ENCODE measurements at places on chromosomes 1 and 21.

DNA sequence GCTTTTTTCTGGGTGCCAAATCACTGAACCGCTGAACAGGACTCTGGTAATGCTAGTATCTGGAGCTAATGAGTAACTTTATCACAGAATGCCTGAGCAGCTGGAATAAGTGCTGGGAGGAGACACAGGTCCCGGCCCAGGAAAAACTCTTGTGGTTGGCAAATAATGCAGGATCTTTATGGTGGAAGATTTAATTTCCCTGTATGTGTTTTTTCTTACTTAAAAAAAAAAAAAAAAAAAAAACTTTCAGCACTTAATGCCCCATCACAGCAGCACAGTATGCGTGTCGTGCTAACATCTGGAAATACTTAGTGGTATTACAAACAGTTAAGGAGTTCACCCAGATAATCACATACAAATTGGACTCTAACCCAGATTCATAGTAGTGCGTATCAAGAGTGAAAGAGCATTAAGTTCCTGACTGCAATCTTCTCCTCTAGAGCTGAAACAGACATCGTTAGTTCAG is 220.7 kb downstream of the TOMM20 start:
- no peak for DNase-seq

DNA sequence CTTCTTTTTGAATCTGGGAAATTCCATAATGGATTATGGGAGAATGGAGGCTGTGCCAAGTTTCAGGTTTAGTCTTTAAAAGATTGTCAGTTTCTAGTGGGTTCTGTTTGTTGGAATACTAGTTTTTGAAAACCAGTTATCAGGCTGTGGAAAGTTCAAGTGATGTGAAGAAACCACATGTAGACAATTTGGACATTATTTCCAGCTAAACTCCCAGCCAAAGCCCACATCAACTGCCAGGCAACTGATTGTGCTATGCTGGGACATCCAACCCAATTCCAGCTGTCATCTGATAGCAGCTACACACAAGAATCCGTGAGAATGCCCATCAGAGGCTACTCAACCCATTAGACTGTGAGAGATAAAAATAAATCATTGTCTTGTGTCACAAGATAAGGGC is 546.1 kb upstream of the ADAMTS5 start:
- DNase-seq = no peak

DNA sequence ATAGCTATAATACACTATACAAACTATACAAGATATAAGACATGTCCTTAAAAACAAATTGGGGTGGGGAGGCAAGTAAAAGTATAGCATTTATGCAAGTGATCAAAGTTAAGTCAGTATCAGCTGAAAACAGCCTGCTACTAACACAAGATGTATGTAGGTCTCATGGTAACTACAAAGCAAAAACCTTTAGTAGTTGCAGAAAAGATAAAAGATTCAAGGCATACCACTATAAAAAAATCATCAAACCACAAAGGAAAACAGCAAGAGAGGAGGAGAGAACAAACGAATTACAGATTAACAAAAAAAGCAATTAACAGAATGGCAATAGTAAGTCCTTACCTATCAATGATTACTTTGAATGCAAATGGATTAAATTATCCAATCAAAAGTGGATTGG is 22.7 kb downstream of the ERO1B start:
- no peak for DNase-seq

DNA sequence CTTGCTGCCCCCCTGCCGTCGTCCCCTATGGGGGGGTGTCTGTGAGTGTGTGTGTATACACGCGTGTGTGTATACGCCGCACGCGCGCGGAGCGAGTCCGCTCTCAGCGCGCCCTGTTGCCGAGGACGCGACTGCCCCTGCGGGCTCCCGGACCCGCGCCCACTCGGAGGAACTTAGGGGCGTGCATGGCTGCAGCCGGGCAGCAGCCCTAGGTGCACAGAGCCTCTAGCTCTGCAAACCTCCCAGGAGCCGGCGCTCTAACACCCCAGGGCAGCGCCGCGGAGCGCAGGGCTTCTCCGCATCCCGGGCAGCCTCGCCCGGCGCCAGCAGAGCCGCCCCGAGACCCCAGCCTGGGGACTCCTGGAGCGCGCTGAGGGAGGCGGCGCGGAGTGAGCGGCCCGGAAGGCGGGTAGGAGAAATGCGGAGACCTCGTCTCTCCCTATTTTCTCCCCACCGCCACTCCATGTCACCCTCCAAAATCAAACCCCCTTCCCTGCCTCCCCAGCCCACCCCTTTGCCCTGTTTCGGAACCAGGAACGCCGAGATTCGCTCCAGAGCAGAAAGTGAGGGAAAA is 574 bp downstream of the ITPKB start:
- no peak for DNase-seq

DNA sequence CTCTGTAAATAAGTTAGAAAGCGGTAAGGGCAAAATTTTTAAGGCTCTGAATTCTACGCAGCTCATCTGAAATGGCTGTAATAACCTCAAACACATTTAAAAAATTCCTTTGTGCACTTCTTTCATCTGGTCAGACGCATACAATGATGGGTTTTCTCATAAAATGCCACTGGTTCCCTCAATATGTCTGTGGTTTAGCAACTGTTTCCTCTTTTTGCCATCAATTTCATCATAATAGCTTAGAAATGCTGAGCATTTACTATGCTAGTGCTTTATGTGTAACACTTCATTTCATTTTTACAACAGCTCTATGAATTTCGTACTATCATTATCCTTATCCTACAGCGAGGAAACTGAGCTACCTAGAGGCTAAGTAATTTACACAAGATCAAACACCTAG is 35.3 kb upstream of the DMRTA2 start:
- no peak for DNase-seq

DNA sequence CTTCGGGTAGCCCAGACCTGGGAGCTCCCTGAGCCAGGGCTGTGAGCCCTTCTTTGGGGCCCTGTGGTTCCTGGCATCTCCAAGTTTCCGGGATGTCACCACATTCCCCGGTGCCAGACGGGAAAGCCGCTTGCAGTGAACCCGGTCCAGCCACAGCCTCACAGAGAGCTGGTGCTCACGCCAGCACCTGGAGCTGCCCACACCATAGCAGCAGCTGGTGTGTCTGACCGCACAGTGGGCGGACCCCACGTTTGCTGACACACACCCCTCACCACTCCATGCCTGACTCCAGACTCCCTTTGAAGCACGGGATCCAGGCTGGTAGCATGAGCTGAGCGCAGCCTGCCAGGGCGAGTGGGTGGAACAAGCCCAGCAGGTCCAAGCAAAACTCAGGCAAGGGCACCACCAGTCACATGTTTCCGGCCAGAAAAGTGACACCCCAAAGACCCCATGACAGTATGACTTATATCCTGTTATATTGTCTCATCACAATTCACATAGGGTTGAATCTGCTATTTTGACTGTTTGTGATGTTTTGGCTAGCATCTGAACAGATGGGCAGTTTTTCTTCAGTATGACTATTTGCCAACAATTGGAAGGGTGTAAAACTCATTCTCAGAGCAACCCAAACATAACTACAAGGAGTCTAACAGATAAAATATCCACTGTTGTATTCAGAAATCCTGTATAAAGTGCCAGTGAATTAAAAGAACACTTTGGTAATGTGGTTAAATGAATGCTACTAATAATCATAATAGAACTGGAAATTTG is 285.4 kb downstream of the SMYD3 start:
- DNase-seq = no peak

DNA sequence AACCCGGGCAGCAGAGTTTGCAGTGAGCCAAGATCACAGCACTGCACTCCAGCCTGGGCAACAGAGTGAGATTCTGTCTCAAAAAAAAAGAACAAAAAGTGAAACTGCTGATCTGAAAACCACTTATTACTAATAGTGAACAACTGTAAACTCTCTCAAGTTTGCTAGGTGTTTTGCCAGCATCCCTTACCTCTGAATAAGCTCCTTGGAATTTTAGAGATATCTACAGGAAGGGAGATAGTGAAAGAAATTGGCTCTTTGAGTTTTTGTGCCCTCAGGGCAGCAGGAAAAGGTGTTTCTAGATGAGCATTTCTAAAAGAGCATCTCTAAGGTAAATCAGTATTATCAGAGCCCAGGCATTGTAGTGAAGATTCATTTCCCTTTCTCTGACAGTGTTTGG is 27.1 kb downstream of the PARK7 start:
- no peak for DNase-seq

DNA sequence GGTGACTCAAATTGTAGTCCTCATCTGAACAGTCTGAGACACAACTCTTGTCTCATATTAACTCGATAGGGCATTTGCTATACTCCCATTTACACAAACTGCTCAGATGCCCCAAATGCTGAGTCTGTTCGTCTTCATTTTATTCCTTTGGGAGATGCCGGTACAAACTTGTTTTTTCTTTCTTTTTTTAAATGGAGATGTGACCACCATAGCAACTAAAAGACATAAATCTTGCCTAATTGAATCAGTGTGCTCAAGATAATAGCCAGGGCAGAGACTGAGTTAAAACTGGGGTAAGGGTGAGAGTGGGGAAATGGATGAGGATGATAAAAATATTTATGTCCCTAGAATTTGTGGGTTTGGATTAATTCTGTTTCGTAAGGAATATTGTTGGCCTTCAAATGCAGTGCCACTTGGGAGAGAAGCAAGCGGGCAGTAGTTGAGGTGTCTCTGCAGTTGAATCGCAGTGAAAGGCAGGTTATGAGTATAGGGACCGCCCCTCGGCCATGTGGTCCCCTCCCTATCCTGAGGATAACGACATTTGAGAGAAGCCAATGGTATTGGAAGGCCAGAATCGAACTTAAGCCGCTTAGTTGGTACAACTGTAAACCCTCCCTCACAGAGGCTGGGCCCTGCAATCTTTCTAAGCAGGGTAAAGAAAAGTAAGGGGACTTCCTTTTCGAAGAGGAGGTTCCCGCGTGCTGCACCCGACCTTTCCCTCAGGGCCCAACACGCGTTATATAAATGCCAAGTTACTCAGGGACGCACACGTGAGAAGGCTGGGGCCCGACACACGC is 859 bp upstream of the LRRC8B start:
- no peak for DNase-seq

DNA sequence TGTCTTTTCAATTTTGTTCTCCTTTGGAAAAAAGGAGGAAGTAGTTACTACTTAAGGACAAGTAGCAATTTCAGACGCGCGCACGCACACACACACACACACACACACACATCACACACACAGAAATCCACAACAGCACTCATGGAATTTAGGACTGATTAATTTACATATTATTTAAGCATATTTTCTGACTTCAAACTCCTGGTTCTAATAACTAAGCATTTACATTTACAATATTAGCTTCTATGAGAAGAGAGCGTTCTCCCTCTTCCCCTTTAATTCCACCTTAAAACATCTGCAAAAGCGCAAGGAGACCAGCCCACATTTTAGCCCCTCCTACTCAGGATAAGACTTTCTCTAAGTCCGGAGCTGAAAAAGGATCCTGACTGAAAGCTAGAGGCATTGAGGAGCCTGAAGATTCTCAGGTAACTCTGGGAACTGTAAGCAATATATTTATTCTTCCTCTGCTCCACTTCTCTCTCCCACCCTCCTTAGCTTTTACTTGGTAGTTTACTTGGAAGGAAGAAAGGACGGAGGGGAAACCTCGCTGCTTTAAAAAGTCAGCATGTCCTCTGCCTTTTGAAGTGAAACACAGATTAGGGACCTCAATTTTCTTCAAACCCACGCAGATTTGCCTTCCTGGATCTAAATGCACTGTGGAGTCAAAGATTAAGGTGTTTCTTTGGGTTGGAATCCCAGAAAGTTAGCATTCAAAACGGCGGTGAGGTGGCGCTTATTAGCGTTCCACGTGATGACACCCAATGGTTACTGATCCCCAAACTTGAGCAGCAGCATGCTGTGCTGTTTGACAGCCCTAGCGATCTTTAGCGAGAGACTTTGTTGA is at the start of gene PLA2G4A:
TSS of gene PLA2G4A (plus strand) at position 339 of the 844 bp plus-strand sequence. CDS start 25,406 bp downstream, outside the sequence.
- no peak for DNase-seq

DNA sequence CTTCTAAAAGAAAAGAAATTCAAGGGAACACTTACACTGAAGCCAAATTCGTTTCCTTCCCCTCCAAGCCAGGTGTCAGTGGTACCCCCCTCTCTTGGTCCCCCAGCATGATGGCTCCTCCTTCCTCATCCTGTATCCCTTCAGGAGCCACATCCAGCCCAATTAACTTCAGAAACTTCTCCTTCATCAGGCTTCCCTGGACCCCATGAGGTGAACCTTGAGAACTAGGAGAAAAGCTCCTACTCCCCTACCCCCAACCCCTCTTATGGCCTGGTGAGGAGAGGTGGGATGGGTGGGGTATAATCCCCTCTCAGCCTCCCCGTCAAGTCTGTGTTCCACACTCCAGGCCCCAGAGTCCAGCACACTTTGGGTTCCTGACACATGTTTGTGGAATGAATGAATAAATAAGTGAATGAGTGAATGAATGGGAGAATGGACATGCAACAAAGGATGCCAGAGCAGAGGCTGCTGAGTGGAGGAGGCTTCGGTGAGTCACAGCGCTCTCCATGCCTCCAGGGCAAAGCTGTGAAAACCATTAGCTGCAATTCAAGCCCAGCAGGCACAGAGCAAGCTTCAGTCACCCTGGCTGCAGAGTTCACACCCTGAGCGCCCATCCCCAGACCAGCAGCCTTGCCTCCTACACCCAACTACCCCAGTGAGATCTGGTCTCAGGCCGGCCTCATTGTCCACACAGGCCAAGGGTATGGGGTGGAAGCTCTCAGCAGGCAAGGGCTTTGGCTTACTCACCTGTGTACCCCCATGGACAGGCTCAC is 43.8 kb downstream of the BATF3 start:
- DNase-seq = no peak

- no peak for DNase-seq
Observed at GRCh38 chr1:207300970-207301369, 20.5 kb upstream of the CD55 start.

DNA sequence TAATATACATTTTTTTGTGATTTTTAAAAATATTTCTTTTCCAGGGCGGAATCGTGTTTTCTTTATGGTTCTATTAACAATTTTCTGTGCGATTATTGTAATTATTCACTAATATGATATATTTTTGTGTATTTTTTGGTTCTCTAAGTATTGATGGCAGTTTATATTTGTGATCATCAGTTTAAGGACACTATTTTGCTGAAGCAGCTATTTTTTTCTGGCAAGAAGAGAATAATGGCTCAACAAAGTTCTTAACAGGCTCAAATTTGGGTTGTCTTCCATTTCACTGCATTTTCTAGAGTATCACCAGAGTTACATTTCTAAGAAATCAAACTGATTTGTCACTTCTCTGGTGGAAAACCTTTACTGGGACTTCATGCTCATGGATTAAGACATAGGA is 178.4 kb downstream of the HS2ST1 start:
- DNase-seq = no peak

GRCh38 chr1:181635110-181635509 is 151.8 kb downstream of the CACNA1E start:
- DNase-seq = no peak

GRCh38 chr1:168498159-168498631 is 45.6 kb downstream of the XCL2 start:
- DNase-seq = no peak

DNA sequence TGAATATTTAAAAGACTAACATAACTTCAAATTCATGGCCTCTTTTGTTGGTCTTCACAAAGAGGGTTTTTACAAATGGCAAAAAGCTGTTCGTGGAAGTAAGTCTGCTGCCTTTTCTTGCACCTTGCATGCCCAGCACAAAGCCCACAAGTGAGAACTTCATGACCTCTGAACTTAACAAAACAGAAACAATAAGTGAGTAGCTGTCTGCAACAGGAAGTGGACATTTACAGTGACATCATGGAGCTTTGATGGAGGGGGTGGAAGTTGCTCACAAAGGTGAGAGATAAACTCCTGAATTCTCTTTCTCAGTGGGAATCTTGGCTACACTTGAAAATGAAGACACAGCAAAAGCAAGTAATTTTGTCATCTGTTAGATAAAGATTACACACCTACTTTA is 303.3 kb upstream of the DEPDC1 start:
- DNase-seq = no peak

- no peak for DNase-seq
Observed at GRCh38 chr1:233614743-233615521, 1.0 kb downstream of the KCNK1 start.

Measured in stimulated activated CD8-positive, alpha-beta memory T cell treated with anti-CD3 and anti-CD28 coated beads, Interleukin-2, amount 100 ng/mL, for 1 hour (primary cell).